ENCODE measurements at places on chromosomes 5 and 9. TPM values are rescaled to one million over a fixed set of nuclear protein-coding genes. Genes with fewer than 3 reads are reported as not detected.
A peak's percentile ranks its signal among the peaks of the same experiment; 100 is the strongest.

DNA sequence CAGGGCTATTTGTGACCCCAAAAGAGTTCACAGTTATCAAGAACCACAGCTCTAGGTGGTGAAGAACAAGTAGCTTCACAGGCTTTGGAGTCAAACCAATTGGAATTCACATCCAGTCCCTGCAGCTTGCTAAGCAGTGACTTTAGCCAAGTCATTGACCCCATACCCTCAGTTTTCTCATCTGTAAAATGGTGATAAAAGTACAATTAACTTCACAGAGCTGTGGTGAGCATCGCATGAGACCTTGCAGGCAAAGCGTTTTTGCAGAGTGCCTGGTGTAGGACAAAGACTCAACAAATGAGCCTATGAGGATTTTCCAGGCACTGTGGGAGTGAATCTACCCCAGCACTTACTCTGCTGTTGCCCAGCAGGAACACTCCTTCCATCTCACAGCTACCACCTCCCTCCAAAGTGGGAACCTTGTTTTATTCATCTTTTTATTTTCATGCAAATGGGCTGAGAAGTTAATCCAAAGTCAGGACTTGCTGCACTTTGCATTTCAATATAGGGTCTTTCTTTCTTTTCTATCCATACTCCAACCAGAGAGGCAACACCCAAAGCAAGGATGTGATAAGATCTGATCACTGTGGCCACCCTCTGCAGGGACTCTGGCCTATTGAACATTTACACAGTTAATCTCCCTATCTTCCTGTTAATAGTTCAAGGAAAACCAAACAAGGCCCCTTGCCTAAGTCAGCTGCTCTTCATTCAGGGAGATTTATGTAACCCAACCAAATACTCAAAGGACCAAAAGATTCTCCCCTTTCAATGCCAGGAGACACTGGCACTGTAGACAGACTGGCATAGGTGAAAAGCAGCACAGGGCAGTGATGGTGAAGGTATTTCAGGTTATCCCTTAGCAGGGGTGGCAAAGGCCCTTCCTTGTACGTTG, 41.9 kb downstream of the ABCA1 start:
- no peaks in the 10 kb centered on the region for H3K4me1 ChIP-seq
- H3K27ac ChIP-seq: no peak overlapping the region
- H3K27me3 ChIP-seq: no peaks in the 10 kb centered on the region
- no peak for DNase-seq
- H3K4me3 ChIP-seq: no peak overlapping the region

DNA sequence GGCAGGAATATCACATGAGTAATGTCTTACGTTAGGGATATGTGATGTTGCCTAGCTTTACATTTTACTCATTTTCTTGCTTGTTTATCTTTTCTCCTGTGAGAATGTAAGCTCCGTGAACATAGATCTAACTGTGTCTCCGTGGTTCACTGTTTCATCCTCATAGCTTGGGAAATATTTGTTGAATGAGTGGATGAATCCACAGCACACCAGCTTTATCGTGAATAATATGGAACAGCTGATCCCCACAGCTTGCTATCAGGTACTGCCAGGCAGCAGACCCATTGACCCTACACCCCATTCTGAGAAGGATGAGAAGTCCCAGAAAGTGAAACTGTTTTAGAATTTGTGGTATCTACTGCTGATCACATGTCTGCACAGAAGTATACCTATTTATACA, 106.8 kb upstream of the FBN2 start:
- H3K27me3 ChIP-seq: no peaks in the 10 kb centered on the region
- no peaks in the 10 kb centered on the region for H3K4me1 ChIP-seq

GRCh38 chr5:60806591-60807243, 37.4 kb downstream of the ELOVL7 start:
- H3K4me1 ChIP-seq: no peaks in the 10 kb centered on the region
- H3K36me3 ChIP-seq: no peaks in the 10 kb centered on the region
- no peak for DNase-seq
- H3K27me3 ChIP-seq: no peaks in the 10 kb centered on the region

GRCh38 chr9:127351182-127352166, 45.5 kb upstream of the SLC2A8 start:
- no peak for DNase-seq
- H3K4me1 ChIP-seq: no peaks in the 10 kb centered on the region
- no peaks in the 10 kb centered on the region for H3K36me3 ChIP-seq
- H3K27ac ChIP-seq: no peak overlapping the region
- H3K4me3 ChIP-seq: no peak overlapping the region
- no peaks in the 10 kb centered on the region for H3K27me3 ChIP-seq

- no peaks in the 10 kb centered on the region for H3K36me3 ChIP-seq
- H3K4me3 ChIP-seq: peak overlapping the region; percentile 62
- H3K27me3 ChIP-seq: peaks cover 66% of the 10 kb centered on the region
- peak; percentile 84 for DNase-seq
- H3K4me1 ChIP-seq: peaks cover 12% of the 10 kb centered on the region
These were observed 1.2 kb upstream of the NPR3 start for GRCh38 chr5:32709750-32710549.

DNA sequence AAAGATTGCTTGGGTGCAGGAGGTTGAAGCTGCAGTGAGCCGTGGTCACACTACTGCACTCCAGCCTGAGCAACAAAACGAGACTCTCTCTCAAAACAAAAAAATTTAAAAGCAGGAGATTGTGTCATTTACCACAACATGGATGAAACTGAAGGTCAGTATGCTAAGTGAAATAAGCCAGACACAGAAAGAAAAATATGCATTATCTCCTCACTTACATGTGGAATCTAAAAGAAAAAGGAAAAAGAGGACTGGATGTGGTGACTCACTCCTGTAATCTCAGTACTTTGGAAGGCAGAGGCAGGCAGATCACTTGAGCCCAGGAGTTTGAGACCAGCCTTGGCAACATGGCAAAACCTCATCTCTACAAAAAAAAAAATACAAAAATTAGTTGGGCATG, 146.8 kb upstream of the DAPK1 start:
- H3K4me3 ChIP-seq: no peak overlapping the region
- no peak overlapping the region for H3K27ac ChIP-seq
- no peaks in the 10 kb centered on the region for H3K27me3 ChIP-seq

- DNase-seq: no peak
- H3K4me1 ChIP-seq: no peaks in the 10 kb centered on the region
- H3K27ac ChIP-seq: no peak overlapping the region
- no peaks in the 10 kb centered on the region for H3K27me3 ChIP-seq
These were observed 349.1 kb upstream of the DAP start for GRCh38 chr5:11110128-11110527.

GRCh38 chr9:118578467-118578866, 790.8 kb downstream of the BRINP1 start:
- no peak overlapping the region for H3K27ac ChIP-seq
- no peaks in the 10 kb centered on the region for H3K27me3 ChIP-seq
- DNase-seq: no peak
- no peaks in the 10 kb centered on the region for H3K4me1 ChIP-seq
- H3K4me3 ChIP-seq: no peak overlapping the region

DNA sequence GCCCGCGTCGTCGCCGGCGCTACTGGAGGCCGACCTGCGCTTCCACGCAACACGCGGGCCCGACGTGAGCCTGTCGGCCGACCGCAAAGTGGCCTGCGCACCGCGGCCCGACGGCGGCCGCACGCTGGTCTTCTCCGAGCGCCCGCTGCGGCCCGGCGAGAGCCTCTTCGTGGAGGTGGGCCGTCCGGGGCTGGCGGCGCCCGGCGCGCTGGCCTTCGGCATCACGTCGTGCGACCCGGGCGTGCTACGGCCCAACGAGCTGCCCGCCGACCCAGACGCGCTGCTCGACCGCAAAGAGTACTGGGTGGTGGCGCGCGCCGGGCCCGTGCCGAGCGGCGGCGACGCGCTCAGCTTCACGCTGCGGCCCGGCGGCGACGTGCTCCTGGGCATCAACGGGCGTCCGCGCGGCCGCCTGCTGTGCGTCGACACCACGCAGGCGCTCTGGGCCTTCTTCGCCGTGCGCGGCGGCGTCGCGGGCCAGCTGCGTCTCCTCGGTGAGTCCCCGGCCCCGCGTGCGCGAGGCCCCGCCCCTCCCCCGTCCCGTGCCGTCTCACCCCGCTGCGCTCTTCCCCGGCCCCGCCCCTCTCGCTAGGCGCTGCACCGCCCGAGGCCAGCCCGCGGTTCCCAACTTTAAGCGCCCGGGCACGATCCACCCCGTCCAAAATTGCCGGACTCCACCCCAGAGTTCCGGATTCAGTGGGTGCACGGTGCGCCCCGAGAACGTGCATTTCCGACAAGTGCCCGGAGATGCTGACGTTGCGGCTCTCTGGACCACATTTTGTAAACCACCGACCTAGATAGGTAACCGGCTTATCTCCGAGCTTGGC, 42.8 kb downstream of the NEURL1B start:
- H3K27me3 ChIP-seq: peaks cover 22% of the 10 kb centered on the region
- DNase-seq: no peak
- H3K4me3 ChIP-seq: no peak overlapping the region
- H3K36me3 ChIP-seq: no peaks in the 10 kb centered on the region
- no peak overlapping the region for H3K27ac ChIP-seq

GRCh38 chr9:95078939-95079338, 238.6 kb downstream of the FANCC start:
- H3K27ac ChIP-seq: peak overlapping the region; percentile 33
- H3K36me3 ChIP-seq: peaks cover 36% of the 10 kb centered on the region
- no peak overlapping the region for H3K4me3 ChIP-seq

DNA sequence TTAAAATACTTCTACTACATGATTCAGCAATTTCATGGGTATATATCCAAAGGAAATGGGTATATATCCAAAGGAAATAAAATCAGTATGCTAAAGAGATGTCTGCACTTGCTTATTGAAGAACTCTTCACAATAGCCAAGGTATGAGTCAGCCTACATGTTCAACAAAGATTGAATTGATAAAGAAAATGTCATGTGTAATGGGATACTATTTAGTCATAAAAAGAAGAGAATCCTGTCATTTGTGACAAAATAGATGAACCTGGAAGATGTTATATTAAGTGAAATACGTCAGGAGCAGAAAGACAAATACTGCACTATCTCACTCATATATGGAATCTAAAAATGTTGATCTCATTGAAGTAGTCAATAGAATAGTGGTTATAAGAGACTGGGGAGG, 944.5 kb upstream of the CTNND2 start:
- no peak overlapping the region for H3K27ac ChIP-seq
- no peak overlapping the region for H3K4me3 ChIP-seq
- H3K36me3 ChIP-seq: no peaks in the 10 kb centered on the region
- H3K4me1 ChIP-seq: no peaks in the 10 kb centered on the region

DNA sequence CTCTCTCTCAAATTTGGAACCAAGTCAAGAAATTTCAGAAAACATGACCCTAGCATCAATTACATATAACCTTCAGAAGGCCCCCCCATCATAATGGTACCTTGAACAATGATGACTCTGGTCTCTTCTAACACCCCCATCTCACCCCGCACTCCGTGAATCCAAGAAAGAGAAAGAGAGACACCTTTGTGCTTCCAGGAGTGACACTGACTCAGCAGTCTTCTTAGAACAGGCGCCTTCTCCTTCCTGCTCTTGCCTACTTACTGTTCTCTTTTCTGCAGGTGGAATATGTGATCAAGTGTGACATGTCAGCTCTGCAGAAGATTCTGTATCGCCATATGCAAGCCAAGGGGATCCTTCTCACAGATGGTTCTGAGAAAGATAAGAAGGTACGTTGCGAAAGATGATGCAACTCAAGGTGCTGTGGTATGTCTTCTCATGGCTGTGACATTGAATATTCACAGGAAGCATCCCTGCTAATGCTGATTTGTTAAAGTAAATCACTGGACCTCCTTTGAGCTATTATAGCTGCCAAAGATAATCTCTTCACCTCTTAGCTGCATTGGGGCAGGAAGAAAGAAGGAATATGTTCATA, 81.3 kb downstream of the SMARCA2 start:
- peaks cover 80% of the 10 kb centered on the region for H3K36me3 ChIP-seq
- H3K27ac ChIP-seq: no peak overlapping the region
- H3K27me3 ChIP-seq: no peaks in the 10 kb centered on the region
- no peak overlapping the region for H3K4me3 ChIP-seq
- no peak for DNase-seq

DNA sequence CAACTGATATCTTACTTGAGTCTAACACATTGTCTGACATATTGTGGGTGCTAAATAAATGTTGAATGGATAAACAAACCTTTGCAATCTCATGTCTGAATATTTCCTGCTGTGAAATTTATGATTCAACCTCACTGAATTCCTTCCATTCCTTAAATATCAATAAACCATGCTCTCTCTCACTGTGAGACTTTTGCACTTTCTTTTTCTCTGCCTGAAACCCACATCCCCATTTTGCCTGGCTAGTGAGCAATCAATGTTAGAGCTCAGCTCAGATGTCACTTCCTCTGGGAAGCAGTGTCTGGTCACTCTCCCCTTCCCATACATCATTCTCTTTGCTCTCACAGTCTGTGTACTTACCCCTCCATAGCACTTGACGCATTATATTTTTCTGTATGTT, 383.7 kb upstream of the TRPC7 start:
- no peaks in the 10 kb centered on the region for H3K27me3 ChIP-seq
- no peaks in the 10 kb centered on the region for H3K36me3 ChIP-seq
- no peak overlapping the region for H3K27ac ChIP-seq
- no peak for DNase-seq
- H3K4me1 ChIP-seq: no peaks in the 10 kb centered on the region

GRCh38 chr5:5332287-5332686, 90.2 kb upstream of the ICE1 start:
- no peak for DNase-seq
- H3K27ac ChIP-seq: no peak overlapping the region
- H3K4me3 ChIP-seq: no peak overlapping the region
- no peaks in the 10 kb centered on the region for H3K27me3 ChIP-seq
- H3K4me1 ChIP-seq: peaks cover 9% of the 10 kb centered on the region

DNA sequence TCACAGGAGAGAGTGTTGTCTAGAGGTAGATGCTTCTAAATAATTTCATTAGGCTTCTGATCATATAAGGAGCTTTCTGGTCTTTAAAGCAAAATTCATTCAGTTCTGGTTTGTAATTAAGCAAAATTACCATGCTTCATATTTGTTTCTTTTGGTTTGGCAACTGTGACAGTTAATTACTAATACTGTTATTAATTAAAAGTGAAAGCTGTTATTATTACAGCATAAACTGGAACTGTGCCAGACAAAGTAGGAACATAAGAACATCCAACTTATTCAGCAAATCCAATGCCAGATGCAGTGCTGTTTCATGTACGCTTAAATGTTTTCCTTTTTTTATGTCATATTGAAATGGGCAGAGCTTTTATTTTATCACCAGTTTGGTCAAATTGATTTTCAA, 70.4 kb upstream of the DAB2 start:
- H3K4me1 ChIP-seq: no peaks in the 10 kb centered on the region
- H3K27me3 ChIP-seq: no peaks in the 10 kb centered on the region
- no peak for DNase-seq

- H3K4me3 ChIP-seq: no peak overlapping the region
- H3K27ac ChIP-seq: no peak overlapping the region
- H3K36me3 ChIP-seq: no peaks in the 10 kb centered on the region
- H3K27me3 ChIP-seq: no peaks in the 10 kb centered on the region
- no peaks in the 10 kb centered on the region for H3K4me1 ChIP-seq
These were observed 831.5 kb downstream of the MAT2B start for GRCh38 chr5:164336906-164337305.

SARDH gene
- total RNA-seq: 3.9 TPM

BSPRY gene
- 17.9 TPM for total RNA-seq

TMOD1 gene
- total RNA-seq: 6.0 TPM

OCLN gene
- 85.7 TPM for total RNA-seq

FUT7 gene
- 0.17 TPM for total RNA-seq

PAIP1 gene
- total RNA-seq: 78.6 TPM
